ENCODE measurements at places on chromosomes 6 and 20.

- DNase-seq: no peak
These were observed 670.7 kb downstream of the UTRN start for GRCh38 chr6:144955859-144956258.

DNA sequence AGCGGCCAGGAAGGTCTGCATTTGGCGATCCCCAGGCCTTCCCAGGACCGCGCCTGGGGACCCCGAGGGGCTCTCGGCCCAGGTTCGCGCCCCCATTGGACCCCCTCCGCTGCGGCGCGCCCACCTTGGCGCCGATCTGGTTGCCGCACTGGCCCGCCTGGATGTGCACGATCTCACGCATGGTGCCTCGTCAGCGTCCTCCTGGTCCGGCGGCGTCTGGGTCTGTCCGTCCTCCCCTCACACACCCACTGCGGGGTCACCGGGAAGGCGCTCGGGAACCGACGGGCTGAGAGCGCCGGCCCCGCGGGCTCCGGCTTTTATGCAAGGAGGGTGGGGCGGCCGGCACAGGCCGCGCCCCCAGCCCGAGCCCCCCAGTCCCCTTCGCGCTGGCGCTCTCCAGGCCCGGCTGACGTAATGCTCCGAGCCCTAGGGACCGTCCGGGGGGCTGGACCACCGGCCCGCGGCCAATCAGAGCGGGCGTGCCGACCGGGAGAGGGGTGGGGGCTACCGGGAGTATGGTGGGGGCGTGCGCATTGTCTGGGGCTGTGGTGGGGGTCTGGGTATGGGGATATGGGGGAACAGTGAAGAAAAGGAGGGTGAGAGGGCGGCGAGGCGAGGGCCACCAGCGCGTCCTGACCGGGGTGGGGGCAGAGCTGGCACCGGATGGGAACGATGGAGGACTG lies at the start of gene TUBB2B:
Gene TUBB2B (minus strand): TSS at position 291 of the 683 bp plus-strand sequence. CDS start 110 bp downstream, at position 181.
- DNase-seq: no peak

GRCh38 chr6:51203504-51203903 lies 384.8 kb downstream of the TFAP2B start:
- DNase-seq: no peak

DNA sequence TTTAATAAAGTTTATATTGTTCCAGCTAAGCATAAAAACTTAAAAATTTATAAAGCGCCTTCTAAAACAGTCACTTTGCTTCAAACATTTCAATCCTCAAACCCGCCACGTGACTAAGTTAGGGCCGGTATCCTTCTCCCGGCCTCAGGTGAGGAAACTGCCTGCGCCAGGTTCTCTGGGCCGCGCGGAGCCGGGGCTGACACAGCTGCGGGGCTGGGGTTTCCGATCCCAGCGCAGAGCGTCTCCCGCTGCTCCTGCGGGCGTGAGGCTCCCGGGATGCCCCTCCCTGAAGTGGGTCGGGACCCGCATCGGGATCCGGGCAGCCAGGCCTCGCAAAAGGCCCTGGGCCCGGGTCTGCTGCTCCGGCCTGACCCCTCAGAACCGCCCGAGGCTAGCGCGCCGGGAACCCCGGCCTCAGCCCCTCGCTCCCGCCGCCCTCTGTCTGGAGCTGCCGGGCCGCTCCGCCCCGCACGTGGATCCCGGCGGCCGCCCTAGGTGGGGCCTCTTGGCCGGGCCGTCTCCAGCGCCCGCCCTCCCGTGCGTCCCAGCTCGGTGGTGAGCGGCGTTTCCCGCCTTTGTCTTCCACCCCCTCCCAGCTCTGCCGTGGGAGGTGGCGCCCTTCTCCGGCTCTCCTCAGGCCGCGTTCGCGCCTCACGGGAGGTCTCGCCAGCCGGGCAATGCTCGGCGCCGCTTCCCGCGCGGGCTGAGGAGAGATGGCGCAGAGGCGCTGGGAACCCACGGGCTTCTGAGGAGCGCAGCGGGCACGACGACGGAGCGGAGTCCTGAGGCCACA lies 267.9 kb downstream of the DLL1 start:
- no peak for DNase-seq

DNA sequence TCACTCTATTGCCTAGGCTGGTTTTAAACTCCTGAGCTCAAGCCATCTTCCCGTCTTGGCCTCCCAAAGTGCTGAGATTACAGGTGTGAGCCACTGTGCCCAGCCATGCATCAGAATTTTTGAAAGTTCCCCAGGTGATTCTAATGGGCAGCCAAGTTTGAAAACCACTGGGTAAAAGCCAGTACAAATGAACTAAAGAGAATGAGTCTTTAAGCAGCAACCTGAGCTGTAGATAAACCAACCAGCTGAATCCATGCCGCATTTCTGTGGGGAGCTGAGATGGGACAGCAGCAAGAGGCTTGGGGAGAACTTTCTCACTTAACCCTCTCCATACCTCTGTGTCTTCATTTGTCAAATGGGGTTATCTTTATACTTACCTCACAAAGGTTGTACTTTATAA lies 67.5 kb downstream of the VEGFA start:
- no peak for DNase-seq

DNA sequence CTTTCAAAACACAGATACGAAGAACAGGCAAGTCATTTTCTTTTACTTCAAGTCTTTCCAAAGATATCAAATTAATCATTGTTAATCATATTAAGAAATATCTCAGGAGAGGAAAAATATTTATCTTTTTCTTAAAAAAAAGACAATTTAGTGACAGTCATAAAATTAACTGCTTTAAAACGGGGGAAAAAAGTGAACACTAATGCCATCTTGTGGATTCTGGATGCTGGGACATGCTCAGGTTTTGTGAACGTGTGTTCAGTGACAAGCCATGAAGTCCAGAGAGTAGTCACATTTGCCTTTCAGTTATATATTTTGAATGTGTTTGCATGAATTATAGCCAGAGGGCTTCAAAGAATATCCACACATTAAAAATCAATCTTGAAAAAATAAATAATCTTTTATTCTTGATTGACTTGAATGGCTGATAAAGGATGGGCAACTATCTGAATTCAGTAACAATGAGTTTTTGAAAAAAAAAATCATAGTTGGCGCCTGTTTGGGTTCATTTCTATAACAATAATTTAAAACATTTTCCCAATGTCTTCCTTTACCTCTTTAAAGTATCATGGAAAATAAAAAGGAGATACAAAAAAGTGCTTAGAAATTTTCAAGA lies 74.7 kb upstream of the NOX3 start:
- DNase-seq: peak; percentile 35

- DNase-seq: no peak
These were observed 102.8 kb downstream of the PREP start for GRCh38 chr6:105300090-105300489.

- no peak for DNase-seq
These were observed 322.2 kb downstream of the ESR1 start for GRCh38 chr6:152129691-152130151.

DNA sequence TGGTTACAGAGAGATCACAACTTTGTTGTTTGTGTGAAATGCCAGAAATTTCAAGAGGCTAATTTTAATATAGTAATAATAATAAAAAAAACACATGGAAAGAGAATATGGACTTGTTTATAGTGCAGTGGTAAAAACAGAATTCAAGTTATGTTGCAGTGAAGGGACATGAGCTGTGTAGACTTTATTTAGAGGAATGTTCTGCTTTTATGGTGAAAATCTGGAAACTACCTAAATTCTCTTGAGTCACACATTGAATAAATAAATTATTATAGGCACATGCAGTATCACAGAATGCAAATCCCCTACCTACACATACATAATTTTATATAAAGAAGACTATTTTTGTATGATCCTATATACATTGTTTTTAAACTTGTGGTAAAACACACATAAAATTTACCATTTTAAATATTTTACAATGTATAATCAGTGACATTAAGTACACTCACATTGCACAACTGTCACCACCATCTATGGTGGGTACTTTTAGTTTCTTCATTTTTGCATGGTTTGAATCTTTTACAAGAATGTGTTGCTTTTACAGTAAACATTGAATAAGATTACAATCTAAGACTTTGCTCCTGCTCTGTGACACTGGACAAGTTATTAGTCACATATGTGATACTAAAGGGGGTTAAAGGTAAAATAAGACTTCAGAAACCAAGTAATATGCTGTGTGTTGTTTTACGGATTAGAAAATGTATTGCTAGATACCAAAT lies 107.4 kb downstream of the B3GAT2 start:
- DNase-seq: no peak

DNA sequence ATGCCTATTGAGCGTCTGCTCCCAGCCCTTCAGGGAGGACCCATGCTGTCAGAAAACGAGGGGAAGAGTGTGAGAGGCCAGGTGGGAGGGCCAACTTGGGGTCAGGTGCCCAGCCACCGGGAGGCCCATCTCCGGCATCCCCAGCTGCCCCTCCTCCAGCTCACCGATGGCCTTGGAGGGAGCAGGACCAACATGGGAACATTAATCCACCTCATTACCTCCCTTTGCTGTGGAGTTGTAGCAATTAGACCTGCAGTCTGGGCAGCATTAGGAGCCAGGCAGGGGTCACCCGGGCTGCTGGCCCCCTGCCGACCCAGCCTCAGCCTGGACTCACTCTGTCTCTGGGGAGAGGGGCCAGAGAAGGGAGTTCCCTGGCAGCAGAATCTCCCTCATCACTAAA lies 25.1 kb downstream of the DLGAP4 start:
- DNase-seq: no peak

DNA sequence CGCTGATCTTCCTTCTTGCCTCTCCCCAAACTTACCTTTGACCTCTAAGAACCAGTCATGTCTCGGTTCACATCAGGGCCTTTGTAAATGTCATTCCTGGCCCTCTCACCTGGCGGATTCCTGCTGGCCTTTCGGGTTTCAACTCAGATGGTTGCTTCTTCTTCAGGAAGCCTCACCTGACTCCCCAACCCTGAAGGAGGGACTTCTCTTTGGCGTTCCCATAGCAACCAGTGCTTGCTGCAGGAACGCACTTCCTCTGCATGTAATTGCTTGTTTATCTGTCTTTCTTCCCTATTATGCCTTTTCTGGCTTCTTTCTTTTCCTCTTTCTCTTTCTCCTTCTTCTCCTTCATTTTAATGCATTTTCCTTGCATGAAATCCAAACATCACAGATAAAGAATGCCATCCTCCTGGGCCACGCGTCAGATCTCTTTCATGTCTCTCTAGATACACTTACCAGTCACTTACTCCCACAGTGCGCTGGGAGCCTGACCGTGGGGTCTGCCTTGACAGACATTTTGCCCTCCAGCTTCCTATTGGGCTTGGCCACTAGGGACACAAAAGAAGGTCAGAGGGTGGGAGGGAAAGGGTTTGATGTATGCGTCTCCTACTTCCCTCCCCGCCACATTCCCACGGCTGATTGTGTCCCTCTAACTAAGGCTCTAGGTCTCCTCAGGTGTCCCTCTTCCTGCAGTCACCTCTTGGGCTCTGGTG lies 295.7 kb upstream of the TSHZ2 start:
- DNase-seq: no peak

GRCh38 chr6:82875573-82876185 lies 190.0 kb downstream of the UBE3D start:
- no peak for DNase-seq

DNA sequence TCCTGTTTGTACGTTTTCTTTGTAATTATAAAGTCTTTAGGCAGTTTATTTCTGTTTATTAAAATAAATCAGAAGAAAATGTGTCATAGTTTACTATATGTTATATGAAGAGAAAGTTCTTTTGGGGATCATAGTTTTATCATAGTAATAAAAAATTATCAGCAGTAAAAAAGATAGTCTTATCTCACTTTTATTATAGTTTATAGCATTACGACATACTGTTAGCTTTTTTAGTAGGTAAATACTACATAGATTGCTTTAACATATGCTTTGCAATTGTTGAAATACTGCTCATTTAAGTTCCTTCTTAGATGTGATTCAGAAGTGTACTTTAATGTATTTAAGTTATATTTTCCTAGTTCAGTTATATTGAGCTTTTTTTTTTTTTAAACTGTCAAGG lies 13.9 kb downstream of the QKI start:
- no peak for DNase-seq

- no peak for DNase-seq
These were observed 59.8 kb upstream of the SIRPA start for GRCh38 chr20:1835186-1836035.

GRCh38 chr6:138052783-138053182 lies 54.4 kb downstream of the PERP start:
- no peak for DNase-seq

DNA sequence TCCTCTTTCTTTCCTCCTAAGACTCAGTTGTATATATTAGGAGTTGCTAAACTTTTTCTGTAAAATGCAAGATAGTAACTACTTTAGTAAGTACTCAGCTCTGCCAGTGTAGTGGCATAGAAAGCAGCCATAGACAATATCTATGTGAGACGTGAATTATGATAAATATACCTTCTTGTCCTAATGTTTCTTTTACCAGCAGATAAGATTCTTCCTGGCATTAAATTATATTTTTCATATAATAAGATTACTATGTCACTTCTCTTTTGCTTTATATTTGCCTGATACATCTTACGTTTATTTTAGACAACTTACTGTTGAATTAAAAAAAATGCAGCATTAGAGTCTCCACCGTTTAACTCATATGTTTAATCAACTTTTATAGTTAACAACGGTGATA lies 51.7 kb downstream of the HDGFL1 start:
- DNase-seq: no peak

- DNase-seq: no peak
These were observed 97.9 kb upstream of the MTHFD1L start for GRCh38 chr6:150767571-150768018.

- no peak for DNase-seq
These were observed 3.9 kb downstream of the OSBPL2 start for GRCh38 chr20:62242176-62242575.

DNA sequence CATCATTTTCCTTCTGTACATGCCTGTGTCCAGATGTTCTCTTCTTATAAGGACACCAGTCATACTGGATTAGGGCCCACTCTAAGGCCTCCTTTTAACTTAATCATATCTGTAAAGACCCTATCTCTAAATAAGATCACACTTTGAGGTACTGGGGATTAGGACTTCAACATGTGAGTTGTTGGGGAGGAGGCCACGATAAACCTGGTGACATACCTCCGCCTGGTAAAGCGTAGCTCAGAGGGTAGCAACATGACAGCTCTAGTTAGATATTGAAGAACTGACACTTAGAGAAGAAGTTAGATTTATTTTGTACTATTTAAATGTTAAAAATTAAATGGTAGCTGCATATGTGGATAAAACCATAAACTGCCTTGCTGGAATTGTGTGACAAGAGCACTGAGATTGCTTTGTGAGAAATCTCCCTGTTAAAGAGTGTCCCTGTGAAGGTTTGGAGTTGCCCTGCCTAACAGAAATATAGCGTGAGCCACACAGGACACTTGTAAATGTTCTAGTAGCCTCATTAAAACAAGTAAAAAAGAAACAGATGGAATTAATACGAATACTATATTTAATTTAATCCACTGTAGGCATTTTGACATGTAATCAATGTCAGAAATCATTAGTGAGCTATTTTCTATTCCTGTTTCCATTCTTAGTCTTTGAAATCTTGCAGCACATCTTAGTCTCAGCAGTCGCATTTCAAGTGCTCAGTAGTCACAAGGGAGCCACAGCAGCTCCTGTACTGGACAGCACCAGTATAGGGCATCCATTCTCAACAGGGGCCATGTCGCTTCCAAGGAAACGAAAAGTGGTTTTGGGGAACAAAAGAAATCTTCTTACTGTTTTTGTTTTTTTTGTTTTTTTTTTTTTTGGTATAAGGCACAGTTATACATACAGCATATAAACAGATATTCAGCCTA lies 13.4 kb downstream of the PLCB1 start:
- no peak for DNase-seq

GRCh38 chr6:24872779-24873178 lies 63.0 kb downstream of the RIPOR2 start:
- DNase-seq: no peak

Data from activated CD8-positive, alpha-beta T cell treated with anti-CD3 and anti-CD28 coated beads for 36 hours (primary cell).